ENCODE measurements at places on chromosomes 12 and 14. TPM values are rescaled to one million over a fixed set of nuclear protein-coding genes. Genes with fewer than 3 reads are reported as not detected.

DNA sequence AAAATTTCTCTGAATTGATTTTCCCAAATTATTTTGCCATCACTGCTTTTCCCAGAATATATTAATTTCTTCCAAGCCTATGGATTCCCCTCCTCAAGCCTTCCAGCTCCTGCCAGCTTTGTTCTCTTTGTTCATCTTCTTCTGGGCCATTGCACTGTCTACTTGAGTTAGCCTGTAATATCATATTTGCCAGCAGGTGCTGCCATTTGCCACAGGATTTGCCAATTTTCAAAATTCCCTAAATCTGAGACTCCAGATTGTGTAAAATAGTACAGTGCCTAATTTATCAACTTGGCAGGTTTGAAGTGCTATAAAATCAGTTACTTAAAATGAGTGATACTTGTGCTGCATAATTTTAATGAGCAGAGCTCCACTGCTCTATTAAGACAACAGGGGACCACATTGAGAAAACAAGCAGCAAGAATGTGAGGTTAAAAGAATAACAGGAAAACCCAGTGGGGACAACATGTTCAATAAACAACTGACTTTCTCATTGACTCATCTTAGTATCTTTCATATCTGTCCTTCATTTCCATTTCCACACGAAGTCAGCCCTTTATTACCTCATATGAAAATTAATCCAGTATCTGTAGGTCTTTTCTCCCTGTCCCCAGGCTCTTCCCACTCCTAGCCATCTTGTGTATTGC, 84.6 kb upstream of the CCDC196 start:
- DNase-seq: no peak

DNA sequence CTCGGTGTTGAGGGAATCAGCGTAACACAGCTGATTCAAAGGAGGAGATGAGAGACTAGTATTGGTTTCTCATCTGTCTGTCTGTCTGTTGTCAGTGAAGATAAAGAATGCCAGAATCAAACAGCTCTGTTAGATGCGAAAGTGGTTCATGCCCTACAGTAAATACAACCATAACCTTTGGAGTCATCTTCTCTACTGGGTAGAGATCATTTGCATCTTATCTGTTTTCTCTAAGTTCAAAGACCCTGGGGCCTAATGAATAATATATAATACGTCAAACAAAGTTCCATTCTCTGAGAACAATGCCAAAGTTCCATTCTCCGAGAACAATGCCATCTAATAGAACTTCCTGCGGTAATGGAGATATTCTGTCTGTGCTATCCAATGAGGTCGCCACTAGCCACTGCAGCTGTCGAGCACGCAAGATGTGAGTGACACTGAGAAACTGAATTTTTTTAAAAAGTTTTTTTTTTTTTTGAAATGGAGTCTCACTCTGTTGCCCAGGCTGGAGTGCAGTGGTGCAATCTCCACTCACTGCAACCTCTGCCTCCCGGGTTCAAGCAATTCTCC, 6.6 kb downstream of the IL31 start:
- no peak for DNase-seq

GRCh38 chr12:118498171-118498570, 121.8 kb downstream of the SUDS3 start:
- no peak for DNase-seq

- DNase-seq: peak; percentile 81
Observed at GRCh38 chr12:130013771-130014484, 110.1 kb upstream of the TMEM132D start.

DNA sequence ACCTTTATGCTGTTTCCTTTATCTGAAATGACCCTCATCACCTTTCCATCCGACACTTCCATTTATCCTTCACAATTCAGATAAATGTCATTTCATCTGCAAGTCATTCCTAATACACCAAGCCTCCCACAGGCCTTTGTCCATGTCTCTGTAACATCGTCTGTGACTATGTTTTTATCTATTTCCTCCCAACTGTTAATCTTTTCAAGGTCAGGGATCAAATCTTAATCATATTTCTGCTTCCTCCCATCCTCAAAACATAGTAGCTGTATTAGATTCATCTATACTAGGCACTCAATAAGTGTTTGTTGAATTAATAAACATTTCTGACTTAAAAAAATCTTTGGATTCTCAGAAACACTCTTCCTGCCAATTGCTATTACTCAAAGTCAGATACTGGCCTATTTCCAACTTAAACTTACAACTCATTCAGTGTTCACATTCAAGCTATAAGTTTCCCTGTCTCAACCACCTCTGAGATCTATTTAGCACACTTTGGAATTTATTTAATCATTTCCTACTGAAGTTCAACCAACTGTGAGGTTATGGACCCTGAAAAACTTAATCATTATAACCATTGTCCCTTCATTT, 100.2 kb upstream of the ALX1 start:
- no peak for DNase-seq

GRCh38 chr12:84644908-84645307, 267.7 kb downstream of the SLC6A15 start:
- DNase-seq: no peak

Gene STYK1
- total RNA-seq: 1.8 TPM

GRCh38 chr12:120630104-120630892, 10.1 kb upstream of the CABP1 start:
- DNase-seq: no peak

Gene MYH6
- 0.23 TPM for total RNA-seq

Gene C12orf42
- total RNA-seq: 1.1 TPM

Gene MFAP5
- 0.90 TPM for total RNA-seq

DNA sequence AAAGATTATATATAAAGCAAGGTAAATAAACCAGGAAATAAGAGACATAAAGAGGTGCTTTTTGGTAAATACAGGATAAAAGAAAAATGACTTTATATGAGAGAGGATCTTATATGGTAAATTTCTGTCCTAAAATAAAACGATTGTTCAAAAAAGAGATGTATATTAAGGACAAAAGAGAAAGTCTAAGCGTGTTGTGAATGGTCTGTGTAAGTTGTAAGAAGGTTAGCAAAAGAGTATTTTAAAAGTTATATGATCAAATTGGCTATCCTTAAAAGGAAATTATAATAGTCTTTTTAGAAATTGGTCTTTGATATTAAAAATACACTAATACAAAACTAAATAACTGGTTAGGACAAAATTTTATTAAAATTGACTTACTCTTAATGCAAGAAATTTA, 14.1 kb upstream of the ACSM4 start:
- peak; percentile 75 for DNase-seq

DNA sequence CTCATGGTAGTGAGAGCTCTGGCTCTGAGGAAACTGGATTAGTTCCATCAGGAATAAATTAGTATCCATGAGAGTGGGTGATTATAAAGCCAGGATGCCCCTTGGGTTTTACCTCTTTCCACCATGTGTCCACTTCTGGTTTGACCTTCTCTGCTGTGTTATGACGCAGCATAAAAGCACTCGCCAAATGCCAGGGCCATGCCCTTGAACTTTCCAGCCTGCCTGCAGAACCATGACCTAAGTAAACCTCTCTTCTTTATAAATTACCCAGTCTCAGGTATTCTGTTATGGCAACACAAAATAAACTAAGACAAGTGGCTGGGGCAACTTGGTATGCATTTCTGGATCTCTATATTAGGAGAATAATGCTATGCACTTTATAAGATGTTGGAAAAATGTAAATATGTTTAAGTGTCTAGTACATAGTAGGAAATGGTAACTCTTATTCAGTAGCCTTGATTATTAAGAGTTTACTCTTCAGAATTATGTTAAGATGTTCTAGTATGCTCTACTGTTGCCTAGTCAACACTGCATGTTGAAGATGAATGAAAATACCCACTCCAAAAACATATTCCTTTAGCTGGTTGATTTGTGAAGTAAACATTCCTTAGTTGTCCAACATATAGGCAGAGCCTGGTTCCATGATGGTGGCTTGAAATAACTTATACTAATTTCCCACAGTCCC, 455.6 kb upstream of the TMPO start:
- no peak for DNase-seq

Gene ATL1
- total RNA-seq: 7.0 TPM

Gene SENP1
- 27.7 TPM for total RNA-seq
